CD4-positive, CD25-positive, alpha-beta regulatory T cell (primary cell): ENCODE measurements at places on chromosomes 11 and 22.

GRCh38 chr22:48783821-48784266 is 1043.8 kb downstream of the BRD1 start:
- DNase-seq: no peak

DNA sequence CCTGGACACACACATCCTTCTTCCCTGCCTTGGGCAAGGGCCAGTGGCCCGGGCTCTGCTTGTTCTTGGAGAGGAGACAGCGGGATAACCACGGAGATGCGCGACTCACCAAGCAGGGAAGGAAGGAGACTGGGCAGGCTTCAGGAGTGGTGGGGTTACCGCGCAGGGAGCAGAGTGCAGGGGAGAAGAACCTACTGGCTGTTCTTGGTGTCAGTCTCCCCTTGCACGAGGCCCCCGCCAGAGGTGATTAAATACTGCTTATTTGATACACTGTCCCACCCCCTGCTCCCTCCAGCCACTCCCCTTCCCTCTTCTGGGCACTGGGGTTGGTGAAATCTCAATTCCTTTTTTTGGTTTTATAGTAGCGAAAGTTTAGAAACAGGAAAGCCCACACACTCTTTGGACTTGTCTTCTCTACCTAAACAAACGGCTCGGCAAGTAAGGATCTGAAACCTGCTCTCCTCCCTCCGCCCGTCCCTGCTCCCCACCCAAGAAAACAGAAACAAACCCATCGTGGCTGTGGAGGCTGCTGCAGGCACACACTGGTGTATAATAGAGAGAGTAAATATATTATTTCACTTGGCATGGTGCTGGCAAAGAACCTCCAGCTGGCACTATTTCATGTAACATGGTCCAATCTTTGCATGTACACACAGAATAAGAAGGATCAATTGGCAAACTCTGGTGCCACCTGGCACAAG is 10.8 kb downstream of the LARGE2 start:
- no peak for DNase-seq

GRCh38 chr11:102383839-102384238 is 36.8 kb downstream of the BIRC2 start:
- no peak for DNase-seq

- DNase-seq: no peak
Measured at GRCh38 chr11:111939836-111940604, 2.9 kb downstream of the DIXDC1 start.

DNA sequence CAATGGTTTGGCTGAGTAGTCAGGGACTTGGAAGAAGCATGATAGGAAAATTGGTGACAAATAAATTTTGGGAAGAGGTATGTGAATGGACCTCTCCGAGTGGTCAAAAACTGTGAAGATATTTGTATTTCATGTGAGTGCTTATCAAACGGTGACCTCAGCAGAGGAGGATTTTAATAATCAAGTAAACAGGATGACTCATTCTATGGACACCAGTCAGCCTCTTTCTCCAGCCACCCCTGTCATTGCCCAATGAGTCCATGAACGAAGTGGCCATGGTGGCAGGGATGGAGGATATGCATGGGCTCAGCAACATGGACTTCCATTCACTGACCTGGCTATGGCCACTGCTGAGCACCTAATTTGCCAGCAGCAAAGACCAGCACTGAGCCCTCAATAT is 21.2 kb downstream of the MS4A4E start:
- DNase-seq: no peak

GRCh38 chr11:64674774-64675173 is 48.2 kb downstream of the NRXN2 start:
- DNase-seq: no peak

GRCh38 chr11:4467811-4468606 is 14.4 kb upstream of the OR52K1 start:
- no peak for DNase-seq

GRCh38 chr11:8031248-8032115 is 44.3 kb downstream of the EIF3F start:
- DNase-seq: no peak

GRCh38 chr11:120197977-120198376 is 12.9 kb upstream of the OAF start:
- DNase-seq: no peak

GRCh38 chr22:24088816-24089215 is 77.7 kb downstream of the CABIN1 start:
- DNase-seq: no peak

DNA sequence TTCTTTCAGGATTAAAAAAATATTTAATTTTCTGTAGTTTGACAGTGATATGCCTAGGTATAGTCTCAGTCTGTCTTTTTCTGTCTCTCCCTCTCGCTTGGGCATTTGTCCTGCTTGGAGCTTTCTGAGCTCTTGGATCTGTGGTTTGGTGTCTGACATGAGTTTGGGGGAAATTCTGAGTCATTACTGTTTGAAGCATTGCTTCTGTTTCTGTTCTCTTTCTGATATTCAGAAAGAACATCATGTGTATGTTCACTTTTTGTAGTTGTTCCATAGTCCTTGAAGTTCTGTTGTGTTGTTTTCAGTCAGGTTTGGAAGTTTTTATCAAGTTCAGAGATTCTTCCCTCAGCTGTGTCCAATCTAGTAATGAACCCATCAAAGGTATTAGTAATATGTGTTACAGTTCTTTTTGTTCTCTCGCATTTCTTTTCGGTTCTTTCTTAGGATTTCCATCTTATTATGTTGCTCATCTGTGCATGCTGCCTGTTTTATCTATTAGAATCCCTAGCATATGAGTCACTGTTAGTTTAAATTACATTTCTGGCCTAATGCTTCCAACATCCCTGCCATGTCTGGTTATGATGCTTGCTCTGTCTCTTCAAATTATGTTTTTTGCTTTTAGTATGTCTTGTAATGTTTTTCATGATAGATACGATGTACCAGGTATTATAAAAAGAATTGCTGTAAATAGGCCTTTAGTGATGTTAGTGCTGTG is 48.4 kb downstream of the DDX10 start:
- DNase-seq: no peak

- DNase-seq: no peak
Measured at GRCh38 chr11:62856333-62856895, 17.0 kb upstream of the WDR74 start.

- no peak for DNase-seq
Measured at GRCh38 chr11:120509346-120510053, 2.0 kb upstream of the GRIK4 start.

GRCh38 chr11:15107730-15108515 is 6.8 kb upstream of the INSC start:
- DNase-seq: no peak

- DNase-seq: peak; percentile 70
Measured at GRCh38 chr11:7436657-7437056, 48.6 kb upstream of the OLFML1 start.

DNA sequence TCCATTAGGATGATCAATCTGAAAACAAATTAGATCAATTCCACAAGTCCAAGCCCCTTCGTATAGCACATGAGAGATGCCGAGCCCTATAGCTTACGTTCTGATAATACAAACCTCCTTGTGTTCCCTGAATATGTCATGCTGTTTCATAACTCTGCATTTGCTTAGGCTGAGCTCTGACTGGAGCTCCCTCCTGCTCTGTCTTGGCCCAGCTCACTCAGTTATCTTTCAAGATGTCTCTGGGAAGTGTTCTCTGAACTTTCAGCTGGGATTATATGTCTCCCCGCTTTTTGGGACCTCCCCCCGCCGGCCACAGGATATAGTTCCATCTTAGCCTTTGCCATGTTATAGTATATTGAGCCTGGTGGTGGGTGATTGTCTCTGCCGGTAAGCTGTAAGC is 44.0 kb downstream of the FDX1 start:
- DNase-seq: no peak

DNA sequence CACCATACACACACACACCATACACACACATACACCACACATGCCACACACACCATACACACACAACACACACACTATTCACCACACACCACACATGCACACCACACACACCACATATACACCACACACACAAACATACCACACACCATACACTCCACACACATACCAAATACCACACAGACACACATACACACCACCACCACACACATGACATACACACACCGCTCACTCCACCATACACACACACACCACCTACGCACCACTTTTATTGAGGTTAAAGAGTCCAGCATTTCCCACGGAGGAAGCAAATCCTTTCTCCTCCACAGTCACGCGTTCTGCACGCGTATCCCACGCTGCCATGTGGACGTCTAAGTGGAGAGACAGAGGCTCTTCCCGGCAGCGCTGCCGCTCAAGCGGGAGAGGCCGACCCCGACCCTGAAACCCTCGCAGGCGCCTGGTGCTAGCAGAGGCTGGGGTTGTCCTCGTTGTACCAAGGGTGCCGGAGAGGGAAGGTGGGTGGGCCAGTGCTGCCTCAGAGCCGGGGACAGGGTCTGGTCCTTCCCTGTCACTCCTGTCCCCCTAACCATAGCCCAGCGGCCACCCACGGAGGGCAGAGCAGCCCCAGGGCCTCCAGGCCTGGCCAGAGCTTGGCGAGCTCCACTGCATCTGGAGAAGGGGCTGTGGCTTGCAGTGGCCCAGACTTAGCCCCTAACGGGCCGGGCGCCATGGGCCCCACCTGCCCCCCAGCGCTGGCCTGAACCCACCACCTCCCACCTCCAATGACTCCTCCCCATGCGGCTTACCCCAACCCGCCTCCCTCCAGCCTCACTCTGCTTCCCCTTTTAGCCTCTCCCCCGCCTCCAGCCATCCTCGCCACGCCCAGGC is 1495.0 kb downstream of the BRD1 start:
- DNase-seq: no peak

DNA sequence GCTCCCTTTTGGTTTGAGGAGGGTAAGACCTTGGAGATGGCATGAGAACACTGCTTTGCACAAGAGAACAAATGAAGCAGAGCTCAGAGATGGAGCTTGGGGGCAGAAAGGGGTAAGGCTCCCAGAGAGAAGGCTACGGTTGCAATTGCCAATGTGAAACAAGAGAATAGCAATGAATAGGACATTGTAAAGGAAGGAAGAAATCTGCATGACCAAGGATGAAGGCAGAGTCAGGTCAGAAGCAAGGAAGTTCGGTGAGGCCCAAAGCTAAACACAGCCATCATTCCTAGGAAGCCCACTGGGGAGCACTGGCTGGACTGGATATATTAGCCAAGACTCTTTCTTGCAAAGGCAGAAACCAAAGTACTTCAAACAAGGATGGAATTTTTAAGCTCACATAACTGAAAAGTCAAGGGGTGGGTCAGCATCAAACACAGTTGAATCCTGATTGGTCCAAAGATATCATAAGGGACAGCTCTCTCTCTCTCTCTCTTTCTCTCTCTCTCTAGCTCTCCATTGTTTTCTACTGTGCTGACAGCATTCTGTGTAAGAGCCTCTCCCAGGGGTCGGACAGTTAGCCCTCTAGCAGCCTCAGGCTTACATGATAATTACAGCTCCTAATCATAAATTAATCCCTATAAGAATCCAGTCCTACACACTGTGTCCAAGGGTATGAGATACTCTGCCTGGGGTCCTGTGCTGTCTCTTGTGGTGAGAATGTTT is 484.3 kb downstream of the SOX6 start:
- no peak for DNase-seq

DNA sequence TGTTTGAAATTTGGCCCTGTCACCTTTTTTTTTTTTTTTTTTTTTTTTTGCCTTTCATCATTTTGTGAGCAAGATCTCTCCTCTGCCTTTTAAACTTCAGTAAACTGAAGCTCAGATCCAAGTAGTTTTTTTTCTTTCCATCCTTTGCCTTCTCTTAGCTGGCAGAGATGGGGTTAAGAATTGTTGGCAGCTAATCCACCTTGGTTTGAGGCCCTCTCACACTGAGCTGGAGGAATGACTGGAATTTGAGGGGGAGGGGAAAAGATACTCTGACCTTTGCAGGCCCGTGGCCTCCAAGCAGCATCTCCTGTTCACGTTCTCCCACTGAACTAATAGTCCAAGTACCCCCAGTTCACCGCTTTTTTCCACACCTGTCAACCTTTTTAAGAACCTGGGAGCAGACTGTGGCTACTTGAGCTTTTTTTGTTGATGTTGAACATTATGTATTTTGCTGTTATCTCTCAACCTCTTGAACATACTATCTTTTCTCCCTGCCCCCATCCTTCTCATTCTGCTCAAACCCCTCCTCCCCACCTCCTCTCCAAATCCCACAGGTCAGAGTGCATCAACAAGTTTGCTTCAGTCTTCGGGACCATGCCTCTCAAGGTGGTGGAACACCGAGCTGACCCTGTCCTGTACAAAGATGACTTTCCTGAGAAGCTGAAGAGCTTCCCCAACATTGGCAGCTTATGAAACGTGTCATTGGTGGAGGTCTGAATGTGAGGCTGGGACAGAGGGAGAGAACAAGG is 66.2 kb downstream of the ALX4 start:
- no peak for DNase-seq

- no peak for DNase-seq
Measured at GRCh38 chr11:70415642-70416395, 17.5 kb downstream of the CTTN start.

- no peak for DNase-seq
Measured at GRCh38 chr11:19664886-19665548, 47.6 kb upstream of the NAV2 start.

DNA sequence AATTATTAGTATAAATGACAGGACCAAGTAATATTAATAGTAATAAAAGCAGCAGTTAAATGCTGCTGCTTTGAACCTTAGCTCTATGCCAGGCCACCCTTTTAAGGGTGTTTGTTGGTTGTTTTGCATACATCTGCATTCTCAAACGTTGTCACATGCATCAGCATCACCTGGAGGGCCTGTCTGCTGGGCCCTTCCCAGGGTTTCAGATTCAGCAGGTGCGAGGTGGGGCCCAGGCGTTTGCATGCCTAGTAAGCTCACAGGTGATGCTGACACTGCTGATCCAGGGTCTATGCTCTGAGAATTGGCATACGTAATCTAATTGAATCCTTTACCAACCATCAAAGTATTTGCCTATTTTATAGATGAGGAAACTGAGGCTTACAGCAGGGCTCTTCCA is 246.5 kb downstream of the CADM1 start:
- no peak for DNase-seq

DNA sequence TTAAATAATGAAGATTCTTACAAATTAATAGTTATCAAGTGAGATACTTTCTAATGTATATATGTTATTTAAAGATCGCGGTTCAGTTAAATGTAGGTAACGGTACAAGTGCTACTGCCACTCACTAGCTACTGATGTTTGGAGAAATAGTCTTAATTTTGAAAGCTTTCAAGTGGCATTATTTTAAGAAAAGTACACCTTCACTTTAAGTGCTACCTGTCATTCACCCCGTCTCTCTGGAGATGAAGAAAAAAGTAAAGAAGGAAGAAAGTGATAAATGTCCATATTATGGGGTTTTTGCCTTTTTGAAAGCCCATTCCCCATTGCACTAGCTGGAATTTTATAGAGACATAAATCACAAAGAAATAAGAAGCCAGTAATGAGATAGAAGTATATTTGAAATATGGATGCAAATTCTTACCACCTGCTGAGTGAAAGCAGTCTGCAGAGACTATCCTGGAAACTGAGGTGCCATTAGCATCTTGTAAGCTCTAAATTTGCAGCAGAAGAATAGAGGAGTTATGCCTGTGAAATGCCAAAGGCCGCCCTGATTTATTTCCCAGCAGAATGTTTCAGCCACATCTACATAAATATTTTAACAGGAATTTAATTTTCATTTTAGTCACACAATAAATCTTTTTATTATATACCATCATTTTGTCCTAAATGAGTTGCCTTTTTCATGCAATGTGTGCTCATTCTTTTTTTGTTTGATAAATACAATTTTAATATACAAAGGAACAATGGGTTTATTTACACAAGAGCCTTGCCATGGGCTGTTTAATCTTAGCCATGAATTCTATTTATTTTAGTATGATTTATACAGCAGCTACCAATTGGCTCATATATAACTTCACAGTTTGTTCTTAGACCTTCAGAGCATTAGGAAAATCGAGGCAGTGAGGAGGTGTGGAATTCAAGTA is 489.9 kb upstream of the RAG2 start:
- DNase-seq: no peak
